ENCODE measurements at places on chromosomes 13 and 19.

DNA sequence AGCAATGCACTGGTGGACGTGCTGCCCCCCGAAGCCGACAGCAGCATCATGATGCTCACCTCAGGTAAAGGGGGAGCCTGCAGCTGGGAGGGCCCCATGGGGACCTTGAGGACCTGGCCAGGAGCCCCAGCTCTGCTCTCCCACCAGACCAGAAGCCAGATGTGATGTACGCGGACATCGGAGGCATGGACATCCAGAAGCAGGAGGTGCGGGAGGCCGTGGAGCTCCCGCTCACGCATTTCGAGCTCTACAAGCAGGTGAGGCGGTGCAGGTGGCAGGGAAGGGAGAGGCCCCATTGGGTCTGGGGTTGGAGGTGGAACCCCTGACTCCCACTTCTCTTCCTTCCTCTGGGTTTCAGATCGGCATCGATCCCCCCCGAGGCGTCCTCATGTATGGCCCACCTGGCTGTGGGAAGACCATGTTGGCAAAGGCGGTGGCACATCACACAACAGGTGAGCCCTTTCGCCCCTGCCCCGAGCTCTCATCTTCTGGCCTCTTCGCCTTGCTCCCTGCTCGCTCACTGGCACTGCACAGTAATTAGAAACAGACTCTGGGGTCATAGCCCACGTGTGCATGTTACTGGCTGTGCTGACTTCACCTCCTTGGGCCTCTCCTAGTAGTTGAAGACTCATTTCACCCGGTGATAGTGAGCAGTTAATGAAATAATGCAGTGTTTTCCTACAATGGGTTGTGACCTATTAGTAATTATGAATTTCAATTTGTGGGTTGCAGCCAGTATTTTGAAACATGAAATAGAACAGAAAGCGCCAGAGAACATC, 3.6 kb downstream of the PSMC4 start:
- no peak for DNase-seq

DNA sequence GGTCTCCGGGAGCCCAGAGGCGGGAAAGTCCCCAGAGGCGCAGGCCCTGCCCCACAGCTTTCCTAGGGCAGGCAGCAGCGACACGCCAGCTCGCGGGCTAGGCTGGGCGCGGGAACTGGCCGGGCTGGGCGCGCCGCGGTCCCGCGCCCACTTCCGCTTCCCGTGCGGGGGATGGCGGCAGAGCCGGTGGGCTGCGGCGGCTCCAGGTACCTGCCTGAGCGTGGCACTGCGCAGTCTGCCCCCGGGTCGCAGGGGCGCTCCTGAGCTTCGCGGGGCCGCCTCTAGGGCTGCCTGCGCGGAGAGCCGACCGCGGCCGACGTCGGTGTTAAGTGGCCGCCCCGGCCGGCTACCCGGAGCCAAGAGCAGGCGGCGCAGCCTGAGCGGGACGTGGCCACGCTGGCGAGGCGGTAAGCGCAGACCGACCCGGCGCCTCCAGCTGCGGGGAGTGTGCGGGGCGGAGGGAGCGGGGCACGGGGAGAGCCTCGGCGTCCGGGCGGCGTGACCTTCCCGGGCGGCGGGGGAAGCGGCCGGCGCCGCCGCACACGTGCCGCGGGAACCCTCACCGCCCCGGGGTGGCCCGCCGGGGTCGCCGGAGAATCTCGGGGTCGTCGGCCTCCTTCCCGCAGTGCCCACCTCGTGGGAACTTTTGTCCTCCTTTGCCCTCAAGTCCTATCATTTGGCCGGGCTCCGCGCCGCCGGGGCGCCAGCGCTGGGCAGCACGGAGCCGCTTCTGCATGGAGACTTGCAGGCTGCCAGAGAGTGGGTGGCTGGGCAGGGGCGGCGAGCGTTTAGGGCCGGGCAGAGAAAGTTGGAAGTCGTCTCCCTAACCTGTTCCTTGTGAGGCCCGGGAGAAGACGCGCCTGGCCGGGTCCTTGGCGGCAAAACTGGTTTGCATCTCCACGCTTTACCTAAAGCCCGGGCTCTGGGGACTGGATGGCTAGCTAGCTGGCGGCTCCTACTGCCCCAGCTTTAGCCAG, 31.4 kb upstream of the MPHOSPH8 start:
- DNase-seq = peak; percentile 66

DNA sequence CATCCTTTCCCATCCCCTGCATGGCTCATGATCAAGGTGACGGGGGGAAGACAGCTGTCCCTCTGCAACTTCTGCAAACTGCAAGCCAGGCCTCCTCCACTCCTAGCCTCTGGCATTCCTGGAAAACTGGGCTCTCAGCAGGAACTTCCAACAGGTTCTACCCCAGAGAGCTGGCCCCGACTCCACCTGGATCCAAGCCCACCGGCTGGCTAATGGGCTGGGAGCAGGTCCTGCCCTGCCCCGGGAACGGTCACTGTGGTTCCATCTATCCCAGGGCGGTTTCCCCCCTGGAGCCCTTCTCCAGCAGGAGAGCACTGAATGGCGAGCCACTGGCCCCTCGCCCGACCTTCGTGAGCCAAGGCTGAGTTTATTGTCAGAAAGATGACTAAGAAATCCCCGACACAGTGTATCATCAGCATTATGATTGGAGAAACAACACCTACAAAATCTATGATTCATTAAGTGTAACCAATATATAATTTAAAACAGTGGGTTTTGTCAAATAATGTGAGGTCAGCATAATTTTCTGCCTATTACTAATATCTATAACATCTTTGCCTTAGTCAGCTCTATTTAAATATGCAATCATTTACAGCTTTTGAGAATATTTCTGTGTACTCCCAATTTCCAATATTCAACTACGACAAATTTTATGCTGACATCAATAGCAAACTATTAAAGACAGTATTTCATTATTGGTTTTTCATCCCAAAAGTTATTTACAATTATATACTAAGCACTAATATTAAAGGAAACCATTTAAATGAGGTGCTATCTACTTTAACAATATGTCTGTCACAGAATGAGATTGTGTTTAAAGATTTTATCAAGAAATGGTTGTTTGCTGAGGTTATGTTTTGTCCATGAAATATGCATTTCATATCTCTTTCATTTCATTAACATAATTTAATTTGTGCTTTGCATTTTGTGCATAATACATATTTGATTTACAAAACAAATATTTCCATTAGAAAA, 133.0 kb downstream of the URI1 start:
- no peak for DNase-seq

GRCh38 chr13:44796597-44797490, 192.4 kb downstream of the NUFIP1 start:
- DNase-seq = no peak

GRCh38 chr19:2355168-2356035, 4.7 kb upstream of the TMPRSS9 start:
- DNase-seq = no peak

GRCh38 chr13:52894413-52894812, 46.0 kb upstream of the PCDH8 start:
- DNase-seq = no peak

DNA sequence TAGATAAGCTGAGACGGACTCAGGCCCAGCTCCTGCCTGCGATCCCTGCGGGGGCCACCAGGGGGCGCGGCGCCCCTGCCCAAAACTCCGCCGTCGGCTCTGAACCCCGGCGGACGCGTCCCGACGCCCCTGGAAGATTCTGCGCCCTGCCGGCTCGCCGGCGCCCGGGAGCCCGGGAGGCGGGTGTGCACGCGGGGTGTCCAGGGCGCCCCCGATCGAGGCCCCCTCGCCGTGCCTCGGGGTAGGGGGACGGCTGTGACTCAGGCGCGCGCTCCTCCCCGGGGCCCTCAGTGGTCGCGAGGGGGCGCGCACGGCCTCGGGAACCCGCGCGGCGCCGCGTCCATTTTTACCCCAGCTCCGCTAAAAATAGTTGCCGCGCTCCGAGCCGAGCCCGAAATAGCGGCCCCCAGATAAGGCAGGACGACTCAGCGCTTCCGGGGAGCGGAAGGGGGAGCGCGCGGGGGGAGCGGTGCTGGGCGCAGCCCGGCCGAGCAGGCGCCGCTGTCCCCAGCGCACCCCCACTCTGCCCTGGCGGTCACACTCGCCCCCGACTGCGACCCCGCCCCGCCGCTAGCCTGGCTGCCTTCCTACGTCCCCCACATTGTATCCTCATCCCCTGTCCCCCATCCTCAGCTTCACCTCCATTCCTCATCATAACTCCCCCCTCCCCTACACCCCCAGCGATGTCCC, 16.0 kb upstream of the ERCC1 start:
- peak; percentile 82 for DNase-seq

GRCh38 chr19:31883296-31883990, 462.0 kb upstream of the ZNF507 start:
- DNase-seq = no peak

GRCh38 chr13:36163809-36164308, 32.7 kb upstream of the DCLK1 start:
- DNase-seq = peak; percentile 24

DNA sequence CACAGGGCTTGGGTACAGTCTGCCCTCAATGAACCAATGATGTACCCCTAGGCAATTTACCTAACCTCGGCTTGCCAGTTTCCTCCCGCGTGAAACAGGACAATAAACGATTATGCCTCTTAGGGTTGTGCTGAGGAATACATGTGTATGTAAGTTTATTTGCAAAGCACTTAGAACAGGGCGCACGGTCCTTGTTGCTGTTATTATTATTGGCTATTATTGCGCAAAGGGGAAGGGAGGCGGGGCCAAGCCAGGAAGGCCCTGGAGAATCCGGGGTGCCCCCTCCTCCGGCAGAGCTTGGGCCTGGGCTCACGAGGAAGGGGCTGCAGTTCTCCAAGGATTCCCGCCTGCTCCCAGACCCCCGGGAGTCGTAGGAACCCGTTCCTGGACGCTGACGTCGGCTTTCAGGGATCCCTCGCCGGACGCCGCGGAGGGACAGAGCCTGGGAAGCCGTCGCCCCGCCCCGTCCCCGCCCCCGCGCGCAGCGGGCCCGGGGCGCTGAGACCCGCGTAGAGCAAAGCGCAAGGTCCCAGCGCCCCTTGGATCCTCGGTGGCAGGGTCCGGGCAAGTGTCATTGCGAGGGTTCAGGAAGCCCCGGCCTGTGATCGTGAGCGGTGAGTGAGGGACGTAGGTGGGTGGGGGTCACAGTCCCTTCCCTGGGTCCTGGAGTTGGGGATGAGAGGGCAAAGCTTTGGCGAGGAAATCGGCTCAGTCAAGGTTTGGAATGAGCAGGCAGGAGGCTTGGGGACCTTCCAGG, at the start of gene TMEM91:
TSS of gene TMEM91 (plus strand) at position 293 of the 757 bp plus-strand sequence. CDS start 1,777 bp downstream, outside the sequence.
- no peak for DNase-seq

- DNase-seq = no peak
Measured at GRCh38 chr13:105047676-105048295, 1487.7 kb downstream of the EFNB2 start.

GRCh38 chr13:110616103-110617101, 1.1 kb downstream of the NAXD start:
- peak; percentile 23 for DNase-seq
